ENCODE measurements at places on chromosomes 16 and 17.

DNA sequence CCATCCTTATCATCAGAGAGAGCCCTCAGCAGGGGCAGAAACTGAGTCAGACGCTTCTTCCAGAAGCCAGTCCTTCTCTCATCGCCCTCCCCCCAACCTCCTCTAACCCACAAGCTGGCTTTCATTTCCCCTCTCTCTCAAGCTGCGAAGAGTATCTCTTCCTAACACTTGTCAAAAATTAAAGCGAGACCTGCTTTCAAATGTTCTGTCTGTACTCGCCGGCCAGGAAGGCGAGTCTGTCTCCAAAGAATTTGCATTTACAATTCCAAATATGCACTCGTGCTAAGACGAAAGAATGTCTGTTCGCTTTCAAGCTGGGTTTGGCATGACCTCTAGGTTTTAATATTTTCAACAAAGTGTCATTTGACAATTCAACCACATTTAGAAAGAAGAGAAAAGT, 140.4 kb downstream of the RGS9 start:
- no peak for DNase-seq

GRCh38 chr17:1379930-1380313, 20.1 kb downstream of the YWHAE start:
- no peak for DNase-seq

- DNase-seq: no peak
These were observed 58.5 kb downstream of the LMF1 start for GRCh38 chr16:912322-912683.

DNA sequence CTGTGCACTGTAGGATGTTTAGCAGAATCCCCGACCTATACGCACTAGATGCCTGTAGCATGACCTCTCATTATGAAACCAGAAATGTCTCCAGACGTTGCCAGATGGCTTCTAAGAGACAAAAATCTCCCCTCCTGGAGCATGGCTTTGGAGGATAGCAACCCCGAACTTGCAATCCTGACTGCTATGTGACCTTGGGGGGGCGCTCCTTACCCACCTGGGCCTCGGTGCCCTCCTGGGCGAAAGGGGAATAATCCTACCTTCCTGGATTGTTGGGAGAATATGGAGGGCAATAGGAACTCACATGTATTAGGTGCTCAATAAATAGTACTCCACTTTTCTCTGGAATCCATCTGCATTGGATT, 8.1 kb downstream of the MRM1 start:
- DNase-seq: no peak

DNA sequence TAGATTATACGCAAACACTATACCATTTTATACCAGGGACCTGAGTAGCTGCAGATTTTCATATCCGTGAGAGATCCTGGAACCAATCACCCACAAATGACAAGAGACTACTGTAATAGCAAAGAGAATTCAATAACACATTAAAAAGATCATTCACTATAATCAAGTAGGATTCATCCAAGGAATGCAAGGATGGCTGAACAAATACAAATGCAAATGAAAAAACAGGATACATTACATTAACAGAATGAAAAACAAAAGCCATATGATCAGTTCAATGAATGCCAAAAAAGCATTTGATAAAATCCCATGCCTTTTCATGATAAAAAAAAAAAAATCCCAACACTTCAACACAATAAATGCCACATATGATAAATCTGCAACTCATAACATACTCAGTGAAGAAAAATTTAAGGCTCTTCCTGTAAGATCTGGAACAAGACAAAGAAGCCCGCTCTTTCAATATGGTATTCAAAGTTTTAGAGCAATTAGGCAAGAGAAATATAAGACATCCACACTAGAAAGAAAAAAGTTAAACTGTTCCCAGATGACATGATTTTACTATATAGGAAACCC, 29.0 kb downstream of the N4BP1 start:
- DNase-seq: no peak

- no peak for DNase-seq
These were observed 1.3 kb upstream of the CPSF4L start for GRCh38 chr17:73262676-73263642.

DNA sequence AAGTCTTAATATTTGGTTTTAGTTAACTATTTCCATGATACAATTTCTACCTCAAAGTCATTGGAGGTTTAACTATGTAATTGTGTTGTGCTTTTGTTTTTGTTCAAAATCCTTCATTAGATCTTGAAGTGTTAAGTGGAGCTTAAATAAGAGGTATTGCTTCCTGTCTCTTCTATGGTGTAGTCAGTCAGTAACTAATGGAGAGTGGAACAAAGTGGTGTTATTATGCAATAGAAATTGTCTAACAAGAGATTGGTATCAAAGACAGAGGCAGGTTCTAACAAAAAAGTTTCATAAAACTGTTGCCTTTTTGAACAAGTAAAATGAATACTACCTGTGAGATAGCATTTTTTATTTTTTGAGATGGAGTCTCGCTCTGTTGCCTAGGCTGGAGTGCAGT, 45.2 kb downstream of the GRB7 start:
- DNase-seq: no peak

DNA sequence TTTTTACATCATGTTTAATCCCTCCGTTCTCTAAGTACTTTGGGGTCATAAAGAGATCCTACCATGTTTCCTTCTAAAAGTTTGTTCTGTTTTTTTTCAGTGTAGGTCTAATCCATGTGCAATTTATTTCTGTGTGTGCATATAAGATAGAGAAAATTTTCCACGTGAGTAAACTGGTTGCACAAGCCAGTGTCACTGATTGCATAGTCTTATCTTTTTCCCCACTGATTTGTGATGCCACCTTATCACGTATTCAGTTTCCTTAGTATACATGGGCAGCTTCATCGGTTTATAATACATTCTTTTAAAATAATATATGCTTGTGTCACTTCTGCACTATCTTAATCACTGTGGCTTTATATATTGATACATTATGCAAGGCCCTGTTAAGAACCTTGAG, 49.2 kb downstream of the MRTFB start:
- no peak for DNase-seq

DNA sequence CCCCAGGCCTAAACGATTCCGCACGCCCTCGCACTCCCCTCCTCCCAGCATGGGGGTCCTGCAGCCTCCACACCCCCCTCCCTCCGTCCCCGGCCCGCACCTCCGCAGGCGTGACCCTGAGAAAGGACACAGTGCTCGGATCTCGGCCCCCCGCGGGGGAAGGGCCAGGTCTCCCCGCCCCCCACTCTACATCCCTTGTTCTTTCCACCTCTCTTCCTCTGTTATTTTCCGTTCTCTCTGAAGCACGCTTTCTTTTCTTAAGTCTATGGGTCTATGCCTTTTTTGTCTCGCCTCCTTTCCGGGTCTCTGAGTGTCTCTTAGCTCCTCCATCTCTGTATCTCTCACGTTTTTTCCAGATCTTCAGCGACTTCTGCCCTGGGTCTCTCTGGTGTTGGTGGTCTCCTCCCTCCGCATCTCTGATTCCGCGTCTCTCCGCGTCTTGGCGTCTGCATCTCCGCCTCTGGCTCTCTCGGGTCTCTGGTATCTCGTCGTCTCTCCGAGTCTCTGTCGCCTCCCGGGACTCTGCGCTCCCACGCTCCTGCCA, 2.1 kb upstream of the HES7 start:
- no peak for DNase-seq

GRCh38 chr17:5877948-5878347, 192.2 kb upstream of the WSCD1 start:
- no peak for DNase-seq

GRCh38 chr16:49458243-49458642, 84.6 kb downstream of the C16orf78 start:
- DNase-seq: no peak

DNA sequence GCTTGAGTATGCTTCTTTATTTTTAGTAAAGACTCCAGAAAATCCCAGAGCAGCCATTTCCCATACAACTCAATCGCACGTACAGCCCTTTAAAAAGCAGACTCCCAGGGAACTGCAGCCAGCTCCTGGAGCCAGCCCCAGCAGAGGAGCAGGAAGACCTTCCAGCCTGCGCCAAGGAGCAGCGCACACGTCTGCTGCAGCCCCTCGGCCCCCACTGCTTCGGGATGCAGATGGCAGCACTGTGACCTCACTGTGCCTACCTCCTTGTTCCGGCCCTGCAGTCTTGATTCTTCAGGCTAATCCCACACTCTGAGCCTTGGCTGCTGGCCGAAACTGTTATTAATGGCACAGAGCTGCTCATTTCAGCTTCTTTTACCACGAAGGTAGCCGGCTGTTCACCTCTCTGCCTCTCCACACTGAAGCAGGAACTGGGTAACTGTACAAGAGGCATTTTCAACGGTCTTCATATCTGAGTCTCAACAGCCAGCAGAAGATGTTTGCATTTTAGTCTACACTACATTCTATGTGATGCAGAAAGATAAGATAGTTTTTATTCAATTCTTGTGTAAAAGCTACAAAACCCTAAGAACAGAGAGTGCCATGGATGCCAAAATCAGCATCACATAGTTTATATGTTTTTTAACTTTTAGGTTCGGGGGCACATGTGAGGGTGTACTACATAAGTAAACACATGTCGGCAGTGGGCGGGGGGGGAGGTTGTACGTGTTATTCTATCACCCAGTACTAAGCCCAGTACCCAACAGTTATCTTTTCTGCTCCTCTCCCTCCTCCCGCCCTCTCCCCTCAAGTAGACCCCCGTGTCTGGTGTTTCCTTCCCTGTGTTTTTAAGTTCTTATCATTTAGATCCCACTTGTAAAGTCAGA, 130.9 kb downstream of the ANKRD11 start:
- DNase-seq: no peak

GRCh38 chr16:75997606-75998005, 271.3 kb upstream of the CPHXL start:
- no peak for DNase-seq

GRCh38 chr17:73340093-73340596, 28.3 kb upstream of the CDC42EP4 start:
- DNase-seq: no peak

DNA sequence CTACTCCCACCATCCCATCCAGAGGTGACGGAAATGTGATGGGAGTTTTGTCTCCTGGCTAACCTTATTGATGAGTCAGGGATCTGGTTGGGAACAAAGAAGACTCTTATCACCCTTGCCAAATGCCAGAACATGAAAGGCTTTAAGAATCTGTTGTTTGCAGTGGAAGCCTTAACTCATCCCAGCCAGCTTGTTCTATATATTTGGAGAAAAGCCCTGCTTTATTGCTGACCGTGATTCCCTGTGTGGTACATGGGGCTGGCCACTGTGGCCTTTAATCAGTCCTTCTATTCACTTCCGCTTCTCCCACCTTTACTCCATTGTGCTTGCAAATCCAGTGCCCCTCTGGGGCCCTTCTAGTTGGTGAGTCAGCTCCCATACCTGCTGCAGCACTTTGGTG, 156.6 kb downstream of the PHKB start:
- DNase-seq: no peak

GRCh38 chr16:27301236-27301861, 12.4 kb upstream of the IL4R start:
- DNase-seq: no peak

GRCh38 chr17:34847938-34848337, 113.3 kb downstream of the CCT6B start:
- no peak for DNase-seq

- DNase-seq: no peak
These were observed 28.2 kb upstream of the TMEM220 start for GRCh38 chr17:10758062-10758461.

GRCh38 chr17:35337364-35337763, 36.1 kb downstream of the SLFN11 start:
- DNase-seq: no peak

- DNase-seq: no peak
These were observed 59.5 kb upstream of the IRX3 start for GRCh38 chr16:54346041-54346440.

DNA sequence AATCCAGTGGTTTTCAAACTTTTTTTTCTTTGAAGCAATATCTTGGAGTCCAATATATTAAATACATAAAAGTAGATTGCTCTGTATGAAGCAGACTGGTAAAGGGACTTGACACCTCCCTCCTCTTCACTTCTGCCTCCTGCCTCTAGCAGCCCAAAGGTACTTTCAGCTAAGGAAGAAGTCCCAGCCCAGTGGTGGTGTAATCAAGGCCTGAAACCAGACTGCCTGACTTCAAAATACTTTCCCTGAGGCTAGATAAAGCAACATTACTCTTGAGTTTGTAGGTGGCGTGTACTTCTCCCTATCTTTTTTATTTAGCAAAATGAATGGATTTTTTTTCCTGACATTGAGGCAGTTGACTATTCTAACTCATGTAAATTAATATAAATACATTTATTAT, 122.4 kb upstream of the TMEM97 start:
- no peak for DNase-seq

DNA sequence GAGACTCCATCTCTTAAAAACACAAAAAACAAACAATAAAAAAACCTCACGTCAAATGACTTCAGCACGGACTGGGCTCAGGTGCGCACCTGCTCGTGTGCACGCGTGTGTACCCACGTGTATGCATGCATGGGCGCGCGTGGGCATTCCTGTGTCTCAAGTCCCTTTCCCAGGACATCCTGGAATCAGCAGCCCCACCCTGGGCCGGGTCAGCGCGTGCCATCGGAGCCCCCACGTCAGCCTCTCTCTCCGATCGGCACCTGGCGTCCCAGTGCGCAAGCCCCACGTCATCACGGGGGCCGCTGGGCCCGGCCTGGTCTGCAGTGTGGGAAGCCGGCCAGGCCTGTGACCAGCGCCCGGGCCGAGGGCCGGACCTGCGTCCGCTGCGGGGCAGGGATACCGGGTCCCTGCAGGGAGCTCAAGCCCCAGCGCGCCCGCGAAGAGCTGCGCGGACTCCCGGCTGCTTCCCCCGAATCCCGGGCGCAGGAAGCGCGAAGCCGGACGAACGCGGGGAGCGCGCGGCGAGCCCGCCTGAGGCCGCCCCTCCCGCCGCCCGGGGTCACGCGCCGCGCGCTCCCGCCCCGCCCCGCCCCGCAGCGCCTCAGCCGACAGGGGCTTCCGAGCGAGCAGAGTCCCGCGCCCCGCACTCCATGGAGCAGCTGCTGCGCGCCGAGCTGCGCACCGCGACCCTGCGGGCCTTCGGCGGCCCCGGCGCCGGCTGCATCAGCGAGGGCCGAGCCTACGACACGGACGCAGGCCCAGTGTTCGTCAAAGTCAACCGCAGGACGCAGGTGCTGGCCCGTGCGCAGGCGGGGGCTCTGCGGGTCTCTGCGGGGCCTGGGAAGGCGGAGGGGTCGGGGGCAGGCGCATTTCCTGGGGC, at the start of gene FN3K:
Gene FN3K (plus strand): TSS at position 629 of the 880 bp plus-strand sequence. CDS start 22 bp downstream, at position 651.
- peak; percentile 23 for DNase-seq

GRCh38 chr16:29321585-29321984, 84.9 kb downstream of the NPIPB11 start:
- no peak for DNase-seq

- DNase-seq: no peak
These were observed 83.7 kb upstream of the CRHR1 start for GRCh38 chr17:45700171-45701090.

DNA sequence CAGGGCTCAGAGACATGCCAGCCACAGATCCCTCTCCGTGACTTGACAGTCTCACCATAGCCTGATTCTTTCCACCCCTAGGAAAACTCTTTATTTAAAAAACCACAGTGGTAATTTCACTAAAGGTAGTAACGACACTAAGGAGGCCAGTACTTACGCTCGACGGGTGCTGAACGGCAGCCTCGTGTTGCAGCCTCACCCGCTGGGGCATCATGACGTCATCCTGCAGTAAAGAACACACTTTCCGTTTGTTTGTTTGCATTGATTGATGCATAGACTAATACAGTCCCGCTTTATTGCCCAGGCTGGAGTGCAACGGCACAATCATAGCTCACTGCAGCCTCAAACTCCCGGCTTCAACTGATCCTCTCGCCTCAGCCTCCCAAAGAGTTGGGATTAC, 65.1 kb upstream of the METRNL start:
- no peak for DNase-seq
